ENCODE measurements at places on chromosomes 16 and 17.
A peak's percentile ranks its signal among the peaks of the same experiment; 100 is the strongest.

GRCh38 chr16:50025537-50025931 is 509 bp downstream of the CNEP1R1 start:
- peak; percentile 4 for DNase-seq

- DNase-seq = no peak
Observed at GRCh38 chr17:62902531-62903220, 63.4 kb upstream of the TANC2 start.

DNA sequence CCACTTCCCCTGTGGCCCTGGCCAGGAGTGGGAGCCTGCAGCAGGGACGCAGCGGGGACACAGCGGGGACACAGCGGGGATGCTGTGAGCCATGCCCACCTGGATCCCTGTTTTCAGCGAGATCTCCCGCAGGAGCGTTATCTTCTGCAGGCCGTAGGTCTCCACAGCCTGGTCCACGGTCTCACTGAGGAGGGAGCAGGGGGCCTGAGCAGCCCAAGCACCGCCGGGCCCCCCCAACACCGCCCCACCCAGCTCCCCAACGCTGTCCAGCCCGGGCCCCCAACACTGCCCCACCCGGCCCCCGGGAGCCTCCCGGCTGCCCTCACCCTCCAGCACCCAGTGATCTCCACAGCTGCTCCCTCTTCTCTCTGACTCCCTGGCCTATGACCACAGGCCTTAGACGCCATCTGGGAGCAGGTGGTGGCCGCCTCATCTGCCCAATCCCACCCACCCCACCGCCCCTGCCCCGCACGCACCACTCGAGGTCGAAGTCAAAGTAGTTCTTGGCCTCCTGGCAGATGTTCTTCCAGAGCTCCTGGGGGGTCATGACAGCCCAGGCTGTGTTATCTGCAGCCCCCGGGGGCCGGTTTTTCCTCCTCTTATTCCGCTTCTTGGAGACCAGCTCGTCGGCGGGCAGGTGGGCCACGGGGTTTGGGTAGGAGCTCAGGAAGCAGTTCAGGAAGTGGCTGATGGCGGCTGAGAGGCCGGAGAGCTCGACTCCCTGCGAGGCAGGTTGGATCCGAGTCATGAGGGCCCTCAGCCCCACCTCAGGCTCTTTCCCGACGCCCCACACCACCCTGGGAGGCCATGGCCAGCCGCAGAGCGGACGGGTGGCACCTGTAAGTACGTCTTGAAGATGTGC is 17.0 kb downstream of the CLUH start:
- no peak for DNase-seq

GRCh38 chr16:85778873-85779272 is 20.5 kb downstream of the EMC8 start:
- no peak for DNase-seq

GRCh38 chr17:49501496-49501895 is 6.4 kb downstream of the NGFR start:
- DNase-seq = no peak

Data from fibroblast of skin of right biceps (primary cell).